Substantia nigra (tissue), 51 donors: ENCODE measurements at places on chromosomes 1 and 21.

DNA sequence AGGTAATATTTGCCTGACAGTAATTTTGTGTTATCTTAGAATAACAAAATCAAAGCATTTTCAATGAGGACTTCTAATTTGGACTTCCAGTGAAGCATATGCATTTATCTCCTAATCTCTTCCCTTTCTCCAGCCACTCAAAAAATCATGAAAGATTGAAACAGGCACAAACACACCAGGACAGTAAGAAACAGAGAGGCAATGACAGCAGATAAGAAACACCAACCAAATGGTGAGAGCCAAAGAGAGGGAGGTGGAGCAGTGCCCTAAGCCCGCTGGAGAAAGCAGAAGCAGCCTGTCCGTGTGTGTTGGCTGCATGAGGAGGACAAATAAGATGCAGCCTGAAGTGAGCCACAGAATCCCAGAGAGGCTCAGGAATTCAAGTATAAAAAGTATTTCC is 39.0 kb downstream of the SLC44A3 start:
- no peak for DNase-seq

GRCh38 chr1:181095763-181096184 is 7.3 kb downstream of the IER5 start:
- no peak for DNase-seq

DNA sequence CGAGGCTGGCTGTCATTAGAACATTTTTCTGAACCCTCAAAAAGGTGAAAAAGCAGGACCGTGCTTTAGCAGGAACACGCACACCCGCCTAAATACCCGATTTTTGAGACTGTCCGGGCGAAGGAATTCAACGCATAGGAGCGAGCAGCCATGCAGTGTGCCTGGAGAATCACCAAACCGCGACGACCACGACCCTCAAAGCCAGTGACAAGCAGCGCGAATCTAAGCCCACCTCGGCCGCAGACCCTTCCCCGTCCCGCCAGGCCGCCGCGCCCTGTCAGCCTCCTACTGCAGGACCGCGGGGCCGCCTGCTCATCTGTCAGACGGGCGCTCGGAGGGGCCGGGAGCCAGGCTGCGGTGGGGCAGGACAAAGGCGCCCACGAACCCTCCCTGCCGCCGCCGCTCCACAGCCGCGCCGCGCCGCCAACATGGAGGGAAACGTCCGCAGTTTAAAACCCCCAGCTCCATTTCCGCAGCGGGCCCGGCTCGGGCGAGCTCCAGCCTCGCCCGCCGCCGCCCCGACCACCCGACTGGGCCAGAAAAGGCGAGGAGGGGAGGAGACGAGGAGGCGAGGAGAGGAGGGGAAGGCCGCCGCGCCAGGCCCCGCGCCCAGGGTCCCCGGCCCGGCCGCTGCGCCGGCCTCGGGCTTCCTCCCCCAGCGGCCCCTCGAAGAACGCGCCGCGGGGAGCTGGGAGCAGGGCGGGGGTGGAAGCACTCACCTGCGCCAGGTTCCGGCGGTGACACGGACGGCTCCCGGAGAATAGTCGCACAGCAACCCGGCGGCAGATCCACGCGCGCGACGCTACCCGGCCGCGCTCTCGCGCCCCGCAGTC is at the start of gene LBR:
Gene LBR (minus strand): TSS at position 804 of the 833 bp plus-strand sequence. CDS start 3,963 bp downstream, outside the sequence.
- peak; percentile 64 for DNase-seq

DNA sequence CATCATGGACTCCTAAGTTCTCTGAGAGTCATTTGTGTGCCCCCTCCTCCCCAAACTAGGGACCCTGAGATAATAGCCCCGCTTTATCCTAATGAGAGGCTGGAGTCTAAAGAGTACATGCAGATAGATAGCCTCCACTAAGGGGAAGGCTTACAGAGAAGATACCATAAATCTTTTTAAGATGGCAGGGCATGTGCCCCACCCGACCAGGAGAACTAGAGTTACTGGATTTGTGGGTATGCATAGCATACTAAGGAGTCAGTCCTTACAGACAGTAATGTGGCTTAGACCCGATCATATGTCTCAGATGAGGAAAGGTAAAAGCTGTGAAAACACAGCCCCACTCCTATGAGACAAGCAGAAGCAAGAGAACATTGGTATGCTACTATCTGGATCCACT is 25.7 kb upstream of the PKN2 start:
- no peak for DNase-seq

GRCh38 chr1:33424610-33425009 is 6.3 kb downstream of the PHC2 start:
- DNase-seq, result no peak

GRCh38 chr1:232978091-232978634 is 27.8 kb downstream of the NTPCR start:
- DNase-seq, result no peak

DNA sequence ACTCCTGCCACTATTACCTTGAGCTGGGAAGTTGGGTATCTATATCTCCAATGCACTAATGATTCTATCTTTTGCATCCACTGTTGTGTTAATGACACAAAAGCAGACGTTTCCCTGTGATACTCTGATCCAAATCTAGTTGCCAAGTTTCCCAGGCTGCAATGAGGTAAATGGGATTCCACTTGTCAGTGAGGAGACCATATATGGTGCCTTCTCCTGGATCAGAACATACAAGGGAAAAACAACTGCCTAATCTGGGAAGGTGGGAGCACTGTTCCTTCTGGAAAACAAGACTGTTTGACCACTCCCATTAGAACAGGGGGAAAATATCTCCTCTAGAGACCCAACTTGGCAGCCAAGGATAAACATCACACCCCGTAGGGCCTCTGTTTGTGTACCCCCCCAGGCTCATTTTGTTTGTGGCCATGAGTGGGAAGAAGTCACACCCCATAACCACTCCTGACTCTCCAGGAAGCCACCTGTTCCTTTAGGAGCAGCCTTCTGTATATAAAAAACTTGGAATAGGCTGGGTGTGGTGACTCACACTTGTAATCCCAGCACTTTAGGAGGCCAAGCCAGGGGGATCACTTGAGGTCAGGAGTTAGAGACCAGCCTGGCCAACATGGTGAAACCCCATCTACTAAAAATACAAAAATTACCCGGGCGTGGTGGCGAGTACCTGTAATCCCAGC is 28.5 kb upstream of the SLC6A9 start:
- DNase-seq, result no peak

DNA sequence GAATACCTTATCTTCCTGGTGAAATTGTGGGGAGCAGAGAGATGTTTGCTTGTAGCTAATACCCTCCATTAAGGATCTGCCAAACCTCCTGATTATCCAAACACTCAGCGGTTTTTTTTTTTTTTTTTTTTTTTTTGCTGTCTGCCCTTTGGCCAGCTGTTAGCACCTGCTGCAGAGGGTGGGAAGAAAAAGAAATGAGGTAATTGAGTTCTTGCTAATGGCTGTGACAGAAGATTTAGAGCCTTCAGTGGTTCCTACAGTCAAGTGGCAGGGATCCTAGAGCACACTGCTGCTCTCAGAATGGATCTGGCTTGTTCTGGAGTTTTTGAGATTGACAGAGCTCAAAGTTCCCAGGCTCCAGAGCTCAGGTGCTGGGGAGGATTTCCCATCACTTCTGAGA is 342.5 kb downstream of the DISC1 start:
- no peak for DNase-seq

GRCh38 chr1:245475961-245476516 is 321.3 kb downstream of the KIF26B start:
- no peak for DNase-seq

DNA sequence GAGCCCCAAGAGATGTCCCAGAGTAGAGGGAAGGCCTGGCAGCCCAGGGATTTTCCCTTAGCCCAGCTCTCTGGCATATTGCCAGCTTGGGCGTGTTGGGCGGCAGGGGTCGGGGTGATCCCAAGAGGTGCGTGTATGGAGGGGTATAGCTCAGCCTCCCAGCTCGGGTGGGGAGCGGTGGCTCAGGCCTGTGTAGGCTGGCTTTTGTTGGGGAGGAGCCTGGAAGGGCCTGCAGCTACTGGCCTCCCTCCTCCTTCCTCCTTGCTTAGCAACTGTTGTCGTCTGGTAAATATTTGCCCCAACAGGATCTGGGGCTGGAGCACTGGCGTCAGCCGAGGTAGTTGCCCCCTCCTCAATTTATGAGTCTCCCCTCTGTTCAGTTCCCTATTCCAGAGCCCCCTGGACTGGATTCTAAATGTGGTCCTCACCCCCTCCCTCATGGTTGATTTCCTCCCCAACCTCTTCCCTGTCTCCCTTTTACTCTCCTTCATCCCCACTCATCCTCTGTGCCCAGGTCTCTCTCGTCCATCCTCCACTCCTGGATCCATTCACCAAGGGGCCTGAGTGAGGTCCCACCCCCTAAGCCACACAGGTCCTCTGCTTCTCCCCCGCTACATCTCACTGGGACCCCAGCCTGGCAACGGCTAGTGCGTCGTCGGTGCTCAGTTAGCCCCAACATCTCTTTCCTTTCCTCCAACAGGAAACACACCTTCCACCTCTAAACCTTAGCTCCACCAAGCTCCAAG is 10.3 kb upstream of the LMNA start:
- peak; percentile 13 for DNase-seq

DNA sequence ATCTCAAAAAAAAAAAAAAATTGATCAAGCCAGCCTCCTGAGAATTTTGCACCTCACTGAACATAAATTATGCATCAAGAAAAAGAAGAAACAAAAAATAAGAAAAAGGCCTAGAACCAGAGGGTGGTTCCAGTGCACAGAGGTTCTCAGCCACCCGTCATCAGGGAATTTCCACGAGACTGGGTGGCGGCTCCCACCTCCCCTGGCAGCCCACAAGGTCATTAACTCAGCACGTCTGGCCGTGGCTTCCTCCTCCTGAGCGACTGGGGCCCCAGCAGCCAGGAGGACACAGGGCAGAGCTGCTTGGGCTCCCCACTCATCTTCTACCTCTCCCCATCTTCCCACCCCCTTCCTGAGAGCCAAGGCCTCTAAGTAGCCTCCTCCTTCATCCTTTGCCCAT is 15.7 kb upstream of the TMEM51 start:
- DNase-seq, result no peak

DNA sequence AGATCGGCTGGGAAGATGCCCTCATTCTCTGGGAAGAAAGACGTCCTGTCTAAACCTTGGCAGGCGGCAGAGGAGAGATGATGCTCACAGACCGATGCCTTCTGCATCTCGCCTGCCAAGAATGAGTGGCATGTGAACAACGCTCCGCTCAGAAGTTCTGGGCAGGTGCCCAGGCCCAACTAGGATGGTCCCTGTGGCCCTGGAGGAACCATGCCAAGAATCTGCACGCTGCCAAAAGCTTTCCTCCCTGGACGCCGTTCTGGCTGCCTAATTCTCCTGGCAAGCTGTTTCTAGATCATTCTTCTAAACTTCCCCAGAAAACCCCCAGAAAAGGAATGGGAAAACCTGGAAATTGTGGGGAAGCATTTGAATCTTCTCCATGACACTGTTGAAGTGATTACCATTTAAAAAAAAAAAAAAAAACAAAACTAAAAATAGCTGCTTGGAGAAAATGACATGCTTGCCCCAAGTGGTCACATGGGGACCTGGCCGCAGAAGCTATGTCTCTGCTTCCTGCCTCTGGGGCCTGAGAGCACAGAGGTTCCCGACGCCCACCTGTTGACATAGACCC is 440.9 kb downstream of the PRDM2 start:
- DNase-seq, result peak; percentile 33

DNA sequence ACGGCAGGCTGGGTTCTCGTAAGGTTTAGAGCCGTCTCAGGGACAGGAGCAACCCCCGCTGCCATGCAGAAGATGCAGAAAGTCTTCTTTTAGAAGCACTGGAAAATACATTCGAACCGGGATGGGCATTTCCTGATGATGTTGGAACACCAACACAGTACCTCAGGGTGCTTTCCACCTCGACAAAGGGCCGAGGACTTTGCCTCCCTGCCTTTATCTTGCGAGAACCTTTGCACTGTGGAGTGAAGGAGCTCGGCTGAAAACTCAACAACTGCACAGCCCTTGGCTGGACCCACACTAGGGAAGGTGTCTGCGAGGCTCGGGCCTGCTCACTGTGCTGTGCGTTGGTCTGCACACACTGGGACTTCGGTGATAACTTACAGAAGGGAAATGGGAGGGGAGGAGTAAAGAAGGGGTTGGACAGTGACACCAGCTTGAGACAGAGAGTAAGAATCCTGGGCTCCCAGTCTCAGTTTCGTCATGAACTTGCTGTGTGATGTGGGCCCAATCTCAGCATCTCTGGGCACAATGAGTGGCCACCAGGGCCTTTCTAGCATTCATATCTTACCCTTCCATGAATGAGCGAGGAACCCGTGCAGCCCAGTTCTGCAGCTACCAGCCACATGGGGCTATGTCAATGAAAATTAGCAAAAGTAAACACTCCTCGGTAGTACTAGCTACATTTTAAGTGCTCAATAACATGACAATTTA is 18.2 kb downstream of the RCAN1 start:
- DNase-seq, result no peak

DNA sequence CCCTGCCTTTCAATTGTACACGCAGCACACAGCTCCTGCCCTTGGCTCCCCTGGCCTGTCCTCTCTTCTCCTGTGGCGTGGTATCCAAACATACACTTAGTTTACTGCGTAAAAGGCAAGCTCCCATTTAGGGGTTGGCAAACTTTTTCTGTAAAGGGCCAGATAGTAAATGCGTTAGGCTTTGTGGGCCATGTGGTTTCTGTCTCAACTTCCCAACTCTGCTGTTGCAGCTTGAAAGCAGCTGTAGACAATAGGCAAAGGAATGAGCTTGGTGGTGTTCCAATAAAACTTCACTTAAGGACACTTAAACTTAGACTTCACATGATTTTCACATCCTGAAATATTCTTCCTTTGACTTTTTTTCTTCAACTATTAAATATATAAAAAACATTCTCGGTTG is 63.3 kb downstream of the RHOU start:
- no peak for DNase-seq

- no peak for DNase-seq
Measured at GRCh38 chr21:41835711-41836154, 43.4 kb downstream of the PRDM15 start.
